ENCODE measurements at places on chromosomes 1 and 21.

DNA sequence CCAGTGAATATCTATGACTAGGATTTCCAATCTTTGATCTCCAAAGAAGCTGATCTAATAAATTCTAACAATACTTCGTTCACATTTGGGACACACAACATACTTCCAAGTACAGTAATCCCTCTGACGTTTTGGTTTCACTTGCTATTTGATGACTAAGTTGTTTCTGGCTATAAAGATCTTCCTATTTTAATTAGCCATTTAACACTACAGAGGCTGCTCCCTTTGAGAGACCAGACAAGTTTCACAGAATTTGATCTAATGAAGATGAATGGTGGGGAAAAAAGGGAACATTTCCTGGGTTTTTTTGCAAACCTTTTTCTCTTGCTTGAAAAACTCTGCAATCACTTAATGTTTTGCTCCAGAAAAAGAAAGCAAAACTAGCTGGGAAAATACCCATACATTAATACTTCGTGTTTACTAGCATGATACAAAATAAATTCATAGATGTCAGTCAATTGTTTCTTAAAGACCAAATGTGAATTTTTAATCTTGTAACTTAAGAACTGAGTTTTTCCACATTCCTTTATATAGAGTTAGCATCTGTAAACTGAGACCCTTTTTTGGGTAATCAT lies 28.0 kb upstream of the GLIS1 start:
- no peak for DNase-seq

GRCh38 chr1:93828367-93828755 lies 50.6 kb downstream of the DNTTIP2 start:
- no peak for DNase-seq

DNA sequence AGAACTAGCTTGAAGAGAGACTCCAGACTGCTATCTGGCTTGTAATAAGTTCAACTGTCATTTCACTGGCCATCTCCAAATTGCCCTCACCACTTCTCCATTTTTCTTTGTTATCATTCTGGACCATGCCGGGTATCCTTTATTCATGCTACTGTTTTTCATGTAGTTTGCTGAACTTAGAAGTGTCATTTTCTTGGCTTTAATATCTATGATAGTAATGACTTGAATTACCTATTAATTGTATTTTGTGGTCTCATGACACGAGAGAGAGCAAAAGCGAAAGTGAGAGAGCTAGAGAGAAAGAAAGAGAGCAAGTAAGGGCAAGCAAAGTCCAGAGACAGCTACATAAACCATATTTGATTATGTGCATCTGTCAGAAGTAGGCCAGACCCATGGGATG lies 184.9 kb upstream of the ATP1B1 start:
- DNase-seq, result no peak

DNA sequence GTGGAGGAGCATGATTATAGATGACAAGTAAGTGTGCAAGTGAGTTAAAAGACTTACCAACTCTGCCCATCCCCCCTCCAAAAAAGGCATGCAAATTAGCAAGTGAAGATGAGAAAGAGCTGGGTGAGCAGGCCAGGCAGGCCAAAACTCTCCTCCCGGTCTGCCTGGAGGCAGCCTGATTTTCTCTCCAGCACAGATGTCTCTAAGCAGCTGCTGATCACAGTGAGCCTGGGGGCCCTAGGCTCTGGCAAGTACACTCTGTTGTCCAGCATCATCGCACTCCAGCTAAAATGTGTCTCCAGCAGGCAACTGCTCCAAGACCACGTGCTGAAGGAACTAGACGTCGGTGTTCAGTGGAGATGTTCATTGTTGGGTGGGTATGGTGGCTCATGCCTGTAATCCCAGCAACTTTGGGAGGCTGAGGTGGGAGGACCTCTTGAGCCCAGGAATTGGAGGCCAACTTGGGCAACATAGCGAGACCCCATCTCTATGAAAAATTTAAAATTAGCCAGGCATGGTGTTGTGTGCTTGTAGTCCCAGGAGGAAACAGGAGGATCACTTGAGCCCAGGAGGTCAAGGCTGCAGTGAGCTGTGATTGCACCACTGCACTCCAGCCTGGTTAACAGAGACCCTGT lies 56.7 kb upstream of the PUM1 start:
- DNase-seq, result peak; percentile 18

DNA sequence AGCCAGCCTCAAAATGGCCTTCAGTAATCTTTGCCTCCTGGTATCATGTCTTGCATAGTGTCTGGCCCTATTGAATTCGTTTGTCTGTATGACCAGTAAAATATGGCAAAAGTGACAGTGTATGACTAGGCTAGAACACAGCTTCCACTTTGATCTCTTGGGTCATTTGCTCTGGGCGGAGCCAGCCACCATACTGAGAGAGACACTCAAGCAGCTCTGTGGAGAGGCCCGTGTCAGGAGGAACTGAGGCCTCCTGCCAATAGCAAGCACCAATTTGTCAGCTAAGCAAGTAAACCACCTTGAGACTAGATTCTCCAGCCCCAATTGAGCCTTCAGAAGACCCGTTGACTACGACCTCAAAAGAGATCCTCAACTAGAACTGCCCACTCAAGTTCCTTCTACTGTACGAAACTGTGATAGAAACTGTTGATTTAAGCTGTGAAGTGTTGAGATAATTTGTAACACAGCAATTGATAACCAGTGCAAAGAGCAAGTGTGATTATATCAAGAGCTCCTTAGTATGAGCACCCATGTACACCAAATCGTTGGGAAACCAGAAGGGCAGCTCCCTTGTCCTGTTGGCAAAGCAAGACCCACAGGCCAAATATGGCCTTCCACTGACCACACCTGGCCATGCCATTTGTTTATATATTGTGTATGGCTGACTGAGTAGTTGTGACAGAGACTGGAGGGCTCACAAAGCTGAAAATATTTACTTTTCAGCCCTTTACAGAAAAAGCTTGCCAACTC lies 52.7 kb upstream of the SERBP1 start:
- DNase-seq, result no peak

DNA sequence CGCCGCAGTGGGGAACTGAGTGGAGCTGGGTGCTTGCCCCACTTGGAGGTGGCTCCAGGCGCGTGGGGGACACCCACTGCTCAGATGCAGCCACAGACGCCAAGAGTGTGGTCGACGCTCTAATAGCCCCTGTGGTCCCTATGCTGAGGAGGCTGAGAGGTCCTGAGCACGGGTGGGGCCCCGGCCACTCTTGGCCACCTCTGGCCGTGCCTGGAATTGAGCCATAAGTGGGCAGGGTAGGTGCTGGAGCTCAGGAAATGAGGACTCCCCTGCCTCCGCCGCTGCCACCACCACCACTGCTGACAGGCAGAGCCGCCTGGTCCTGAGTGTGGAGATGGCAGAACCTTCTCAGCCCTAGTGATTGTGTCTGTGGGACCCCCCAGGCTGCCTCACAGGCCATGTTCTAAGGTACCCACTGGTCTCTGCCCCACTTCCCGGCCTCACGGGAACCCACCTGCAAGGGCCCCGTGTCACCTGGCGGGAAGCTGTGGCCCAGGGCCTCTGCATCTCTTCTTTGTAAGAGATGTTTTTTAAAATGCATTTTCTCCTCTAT lies 34.6 kb upstream of the DIP2A start:
- DNase-seq, result no peak

DNA sequence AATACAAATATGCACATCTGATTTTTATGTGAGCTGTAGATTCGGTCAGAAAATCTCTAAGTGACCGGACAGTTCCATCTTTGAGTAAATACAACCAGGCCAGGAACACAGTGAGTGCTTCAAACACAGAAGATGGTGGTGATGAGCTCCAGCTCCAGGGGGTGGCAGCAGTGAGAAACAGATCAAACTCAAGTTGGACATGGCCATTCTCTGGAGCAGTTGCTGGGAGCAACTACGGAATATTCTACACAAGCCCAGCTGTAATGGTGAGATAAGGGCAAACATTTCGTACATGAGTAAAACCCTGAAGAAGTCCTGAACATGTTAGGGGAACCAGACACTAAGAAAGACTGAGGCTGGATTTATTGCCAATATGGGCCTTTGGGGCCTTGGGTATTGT lies 100.7 kb downstream of the BARHL2 start:
- peak; percentile 66 for DNase-seq

- DNase-seq, result no peak
Observed at GRCh38 chr1:235532360-235532759, 28.1 kb upstream of the B3GALNT2 start.

- no peak for DNase-seq
Observed at GRCh38 chr1:41670217-41670957, 185.9 kb upstream of the EDN2 start.

DNA sequence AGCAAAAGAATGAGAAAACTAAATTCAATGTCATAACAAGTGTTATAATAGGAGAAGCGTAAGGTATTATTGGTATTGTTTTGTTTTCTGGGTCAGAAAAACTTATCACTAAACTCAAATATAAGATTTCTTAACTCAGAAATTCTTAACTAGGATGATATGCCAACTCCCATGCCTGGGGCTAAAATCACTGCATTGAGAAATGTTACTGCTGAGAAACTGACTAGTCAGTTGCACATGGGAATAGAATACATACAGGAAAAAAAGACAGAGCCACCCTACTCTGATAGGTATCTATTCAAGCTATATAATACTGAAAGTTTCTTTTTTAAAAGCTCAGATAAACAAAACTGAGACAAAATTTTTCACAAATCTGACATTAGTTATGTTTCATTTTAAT lies 56.3 kb downstream of the PRPF38A start:
- no peak for DNase-seq

DNA sequence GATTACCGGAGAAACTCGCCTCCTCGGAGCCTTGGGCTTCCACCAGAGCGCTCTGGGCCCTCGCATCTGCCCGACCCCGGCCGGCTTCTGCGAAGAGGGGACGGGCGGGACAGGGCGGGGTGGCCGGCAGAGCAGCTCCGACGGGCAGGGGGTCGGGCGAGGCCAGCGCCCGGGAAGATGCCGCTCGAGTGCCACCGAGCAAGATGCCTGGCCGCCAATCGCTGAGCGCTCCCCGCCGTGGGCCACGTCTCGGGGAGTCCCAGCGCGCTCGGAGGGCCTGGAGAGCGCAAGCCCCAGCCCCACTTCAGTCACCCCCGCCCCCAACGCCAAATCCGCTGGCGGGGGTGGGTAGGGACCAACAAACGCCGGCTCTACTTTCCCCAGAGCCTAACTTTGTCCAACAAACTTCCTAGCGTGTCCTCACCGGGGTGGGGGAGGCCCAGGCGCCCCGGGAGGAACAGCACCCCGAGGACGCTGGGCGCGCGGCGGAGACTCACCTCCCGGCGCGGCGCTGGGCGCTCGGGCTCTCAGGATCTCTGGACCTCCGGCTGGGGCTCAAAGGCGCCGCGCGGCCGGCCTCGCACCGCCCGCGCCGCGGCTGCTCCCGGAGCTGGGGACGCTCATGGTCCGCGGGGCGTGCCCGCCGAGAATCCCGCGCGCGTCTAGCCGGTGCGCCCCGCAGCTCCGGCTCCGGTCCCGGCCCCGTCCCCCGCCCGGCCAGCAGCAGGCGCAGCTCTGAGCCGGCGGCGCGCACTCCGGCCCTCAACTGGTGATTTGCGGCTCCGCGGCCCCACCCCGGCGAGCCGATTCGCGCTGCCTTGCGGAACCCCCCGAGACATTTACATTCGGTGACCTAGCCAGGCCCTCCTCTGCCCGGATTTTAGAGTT lies at the start of gene BCAR3:
TSS of gene BCAR3 (minus strand) at position 737 of the 888 bp plus-strand sequence. CDS start 6,907 bp downstream, outside the sequence.
- DNase-seq, result peak; percentile 84

DNA sequence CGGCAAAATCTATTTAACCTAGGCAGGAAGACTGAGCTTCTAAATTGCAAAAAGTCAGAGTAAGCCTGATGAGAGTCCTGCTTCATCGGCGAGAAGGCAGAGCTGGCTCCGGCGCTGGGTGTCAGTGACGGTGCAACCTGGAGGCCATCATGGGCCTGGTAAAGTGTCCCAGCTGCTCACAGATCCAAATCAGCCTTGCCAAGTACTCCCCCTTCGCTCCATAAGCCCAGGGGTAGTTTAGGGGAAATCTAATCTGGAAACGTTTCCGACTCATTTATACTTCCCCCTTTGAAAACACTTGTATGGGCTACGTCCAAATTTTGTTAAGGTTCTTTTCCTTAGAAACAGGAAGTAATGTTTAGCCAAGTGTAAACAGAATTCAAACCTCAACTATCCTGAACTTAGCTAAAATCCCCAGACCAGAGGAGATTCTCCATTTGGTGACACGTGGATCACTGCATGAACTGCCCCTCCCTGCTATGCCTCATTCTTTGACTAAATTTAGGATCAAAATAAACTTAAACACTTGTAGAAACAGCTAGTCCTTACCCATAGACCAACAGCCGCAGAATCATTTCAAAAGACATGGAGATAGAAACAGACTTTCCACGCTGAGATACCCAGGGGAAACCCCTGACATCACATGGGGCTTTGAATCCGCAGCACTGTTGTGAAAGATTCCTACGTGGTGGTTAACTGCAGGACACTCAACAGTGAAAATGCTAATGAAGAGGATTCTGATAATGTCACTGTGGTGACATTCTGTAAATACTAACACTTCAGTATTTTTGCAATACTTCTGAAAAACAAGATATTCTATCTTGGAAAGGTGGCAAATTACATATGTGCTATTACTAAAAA lies 172.7 kb downstream of the TGFBR3 start:
- no peak for DNase-seq

GRCh38 chr1:225868631-225869330 lies 13.4 kb downstream of the TMEM63A start:
- DNase-seq, result no peak
